Midbrain (tissue), 1 donor: ENCODE measurements at places on chromosomes 2 and 18.
A peak's percentile ranks its signal among the peaks of the same experiment; 100 is the strongest.

- no peak for DNase-seq
Observed at GRCh38 chr2:43798300-43798699, 24.5 kb downstream of the DYNC2LI1 start.

- DNase-seq = no peak
Observed at GRCh38 chr2:232027530-232027929, 66.0 kb downstream of the DIS3L2 start.

DNA sequence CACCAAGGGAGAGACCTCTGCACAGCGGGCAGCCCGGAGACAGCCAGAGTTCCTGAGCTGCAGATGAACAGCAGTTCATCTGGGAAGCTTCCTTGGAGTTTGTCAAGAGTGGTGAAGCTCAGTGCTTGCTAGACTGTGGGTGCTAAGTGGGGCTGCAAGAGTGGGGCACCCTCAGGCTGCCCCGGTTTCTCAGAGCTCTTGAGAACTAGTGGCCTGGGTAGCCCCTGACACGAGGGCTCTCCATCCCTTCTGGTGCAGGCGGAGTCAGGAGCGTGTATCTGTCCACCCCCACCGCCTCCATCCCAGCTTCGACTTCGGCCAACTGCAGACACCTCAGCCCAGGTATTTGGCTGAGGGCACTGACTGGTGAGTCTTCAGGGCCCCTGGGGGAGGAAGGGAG, 222.0 kb downstream of the LOXHD1 start:
- no peak for DNase-seq

- no peak for DNase-seq
Observed at GRCh38 chr2:138279871-138280270, 221.7 kb upstream of the SPOPL start.

DNA sequence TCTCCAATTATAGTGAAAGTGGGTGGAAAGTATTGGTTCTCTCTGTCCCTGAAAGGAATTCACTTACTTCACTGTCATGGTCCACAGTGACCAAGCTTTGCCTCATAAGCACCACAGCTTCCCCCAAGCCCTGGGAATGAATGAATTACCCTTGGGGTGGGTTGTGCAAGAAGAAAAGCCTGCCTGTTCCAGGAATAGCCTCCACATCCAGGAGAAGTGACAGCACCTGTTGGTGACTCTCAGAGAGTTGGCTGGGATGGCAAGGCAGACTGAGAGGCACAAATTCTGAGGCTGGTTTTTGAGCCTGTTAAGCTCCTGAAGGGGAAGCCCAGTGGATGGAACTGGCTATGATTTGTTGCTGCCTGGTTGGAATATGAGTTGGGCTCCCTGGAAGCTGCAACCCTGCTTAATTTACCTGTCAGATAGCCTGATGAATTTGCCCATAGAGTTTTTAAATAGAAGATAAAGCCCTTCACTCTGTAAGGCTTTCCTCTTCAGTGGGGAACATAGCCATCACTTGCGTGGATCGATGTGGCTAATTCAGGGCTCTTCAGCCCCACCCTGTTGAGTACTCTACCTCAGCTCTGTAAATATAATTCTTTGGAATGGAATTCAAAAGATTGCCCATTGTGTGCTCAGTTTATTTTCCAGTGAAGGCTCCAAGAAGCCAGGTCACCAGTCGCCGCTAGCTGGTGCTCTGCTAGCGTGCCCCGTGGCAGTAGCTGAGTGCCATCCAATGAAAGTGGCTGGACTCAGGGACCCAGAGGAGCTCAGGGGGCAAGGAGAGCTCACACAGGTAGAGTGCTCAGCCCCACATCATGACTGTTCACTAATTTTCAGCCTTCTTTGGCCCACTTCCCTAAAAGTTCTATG, 479.3 kb downstream of the IRS1 start:
- no peak for DNase-seq

- DNase-seq = no peak
Observed at GRCh38 chr2:135984199-135985017, 1.0 kb downstream of the DARS1 start.

- no peak for DNase-seq
Observed at GRCh38 chr2:239169311-239170048, 231.3 kb downstream of the HDAC4 start.

GRCh38 chr18:27135504-27136207, 49.5 kb downstream of the CHST9 start:
- no peak for DNase-seq

DNA sequence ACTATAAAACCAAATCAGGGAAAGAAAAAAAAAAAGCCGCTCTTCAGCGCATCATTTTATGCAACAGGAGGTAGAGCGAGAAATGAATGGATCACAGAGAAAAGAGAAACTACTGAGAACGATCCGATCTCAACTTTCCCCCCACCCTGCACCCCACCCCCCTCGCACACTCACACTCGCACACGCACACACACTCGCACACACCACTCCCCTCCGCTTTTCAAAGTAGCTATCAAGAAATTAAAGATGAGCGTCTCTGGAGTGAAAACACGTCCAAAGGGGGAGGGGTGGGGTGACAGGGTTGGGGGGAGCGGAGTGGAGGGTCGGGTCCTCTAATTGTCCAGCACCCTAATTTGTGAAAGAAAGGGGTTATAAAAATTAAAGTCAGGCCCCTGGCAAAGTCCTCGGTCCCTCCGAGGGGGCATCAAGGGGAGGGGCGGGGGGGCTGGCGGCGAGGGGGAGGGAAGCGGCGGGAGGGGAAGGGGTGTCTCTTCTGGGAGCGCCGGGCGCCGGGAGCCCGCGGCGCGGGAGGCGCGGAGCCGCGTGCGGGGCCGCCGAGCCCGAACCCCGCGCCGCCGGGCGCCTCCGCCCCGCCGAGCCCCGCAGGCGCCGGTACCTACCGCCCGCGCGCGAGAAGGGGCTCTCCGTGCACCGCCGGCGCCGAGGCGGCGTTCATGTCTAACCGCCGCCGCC, 428 bp downstream of the TCF4 start:
- peak; percentile 64 for DNase-seq

GRCh38 chr2:21039979-21040467, 3.9 kb downstream of the APOB start:
- no peak for DNase-seq

- no peak for DNase-seq
Observed at GRCh38 chr2:46787364-46787763, 128.2 kb downstream of the MCFD2 start.

- no peak for DNase-seq
Observed at GRCh38 chr2:121479882-121480522, 50.7 kb upstream of the RNU4ATAC start.

DNA sequence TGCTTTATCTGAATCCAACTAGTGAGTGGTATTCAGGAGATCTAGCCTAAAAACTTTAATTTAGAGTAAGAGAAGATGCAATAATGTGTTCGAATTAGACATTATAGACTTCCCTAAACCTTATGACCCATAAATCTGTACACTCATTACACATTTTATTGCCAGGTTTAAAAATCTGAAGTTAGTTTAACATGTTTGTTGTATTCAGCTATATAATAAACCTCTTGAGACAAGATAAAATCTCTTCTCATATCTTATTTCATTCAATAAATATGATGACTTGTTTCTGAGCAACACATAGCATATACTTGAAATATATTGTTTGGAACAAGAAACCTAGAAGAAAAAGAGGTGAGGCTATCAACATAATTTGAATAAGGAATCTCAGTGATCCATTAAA, 150.7 kb downstream of the CDH7 start:
- DNase-seq = no peak

DNA sequence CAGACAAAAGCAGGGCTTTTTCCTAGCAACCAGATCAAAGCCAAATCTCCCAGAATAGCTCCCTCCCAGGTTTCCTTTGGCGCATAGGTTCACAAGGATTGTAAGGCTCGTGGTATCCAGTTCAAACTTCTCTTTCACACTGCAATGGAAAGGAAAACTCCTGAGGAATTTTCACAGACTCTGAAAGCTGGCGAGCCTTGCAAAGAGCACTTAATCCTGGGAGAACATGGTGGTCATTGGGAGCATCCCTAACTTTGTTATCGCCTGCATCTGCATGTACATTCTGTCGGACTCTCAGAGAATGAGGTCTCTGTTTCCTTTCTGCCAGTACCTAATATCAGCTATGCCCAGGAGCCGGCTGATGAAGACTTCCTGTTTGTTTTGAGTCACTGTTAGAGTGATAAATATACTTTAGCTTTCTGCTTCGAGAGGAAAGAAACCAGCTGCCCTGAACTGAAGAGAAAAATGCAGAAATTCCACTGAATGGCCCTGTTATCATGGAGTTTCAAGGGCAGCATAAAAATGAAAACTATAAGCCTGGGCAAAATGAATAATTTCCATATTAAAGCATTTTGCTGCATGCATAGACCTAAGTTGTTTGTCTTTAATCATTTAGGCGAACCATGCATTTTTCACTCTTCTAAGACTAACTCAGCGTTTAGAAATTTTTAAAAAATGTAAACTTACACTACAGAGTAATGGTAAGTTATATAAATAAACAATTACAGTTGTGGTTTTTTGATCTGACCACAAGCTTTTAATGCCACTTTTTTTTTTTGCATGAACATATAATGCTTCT, 76.4 kb upstream of the ZEB2 start:
- DNase-seq = peak; percentile 25

GRCh38 chr2:105690566-105690965, 54.1 kb upstream of the NCK2 start:
- DNase-seq = no peak

DNA sequence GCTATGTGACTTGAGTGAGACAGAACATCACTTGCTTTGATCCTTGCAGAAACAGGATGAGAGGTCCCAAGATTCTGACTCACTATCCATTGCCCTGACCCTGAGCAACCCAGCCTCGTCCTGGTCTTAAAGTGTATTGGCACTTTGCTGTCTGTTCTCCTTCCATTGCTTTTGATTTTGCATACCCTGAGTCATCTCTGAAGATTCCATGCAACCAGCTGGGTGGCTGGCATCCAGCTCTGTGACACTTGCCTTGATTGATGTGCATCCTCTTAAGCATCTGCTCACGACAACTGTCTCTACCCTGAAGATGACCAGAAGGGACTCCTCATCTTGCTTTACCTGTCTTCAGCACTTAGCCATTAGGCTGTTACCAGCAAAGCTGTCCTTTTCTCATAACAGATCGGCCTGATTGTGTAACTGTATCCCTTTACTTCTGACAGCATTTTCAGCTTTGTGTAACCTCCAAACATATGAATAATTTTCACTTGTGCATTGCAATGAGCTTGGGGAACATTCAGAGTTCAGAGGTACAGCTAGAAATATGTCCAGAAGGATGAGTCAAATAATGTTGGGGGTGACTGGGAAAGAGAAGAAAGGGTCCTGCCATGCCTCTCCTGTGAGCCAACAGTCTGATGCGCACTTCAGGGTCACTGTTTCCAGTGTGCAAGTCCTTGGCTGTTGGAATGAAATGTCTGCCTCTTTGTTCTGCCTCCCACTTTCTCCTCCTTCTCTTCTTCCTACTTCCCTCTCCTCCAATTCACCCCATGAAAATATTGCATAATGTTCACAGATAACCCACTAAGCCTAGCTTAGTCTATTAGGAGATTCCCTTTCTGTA, 249.7 kb upstream of the OSR1 start:
- DNase-seq = no peak

DNA sequence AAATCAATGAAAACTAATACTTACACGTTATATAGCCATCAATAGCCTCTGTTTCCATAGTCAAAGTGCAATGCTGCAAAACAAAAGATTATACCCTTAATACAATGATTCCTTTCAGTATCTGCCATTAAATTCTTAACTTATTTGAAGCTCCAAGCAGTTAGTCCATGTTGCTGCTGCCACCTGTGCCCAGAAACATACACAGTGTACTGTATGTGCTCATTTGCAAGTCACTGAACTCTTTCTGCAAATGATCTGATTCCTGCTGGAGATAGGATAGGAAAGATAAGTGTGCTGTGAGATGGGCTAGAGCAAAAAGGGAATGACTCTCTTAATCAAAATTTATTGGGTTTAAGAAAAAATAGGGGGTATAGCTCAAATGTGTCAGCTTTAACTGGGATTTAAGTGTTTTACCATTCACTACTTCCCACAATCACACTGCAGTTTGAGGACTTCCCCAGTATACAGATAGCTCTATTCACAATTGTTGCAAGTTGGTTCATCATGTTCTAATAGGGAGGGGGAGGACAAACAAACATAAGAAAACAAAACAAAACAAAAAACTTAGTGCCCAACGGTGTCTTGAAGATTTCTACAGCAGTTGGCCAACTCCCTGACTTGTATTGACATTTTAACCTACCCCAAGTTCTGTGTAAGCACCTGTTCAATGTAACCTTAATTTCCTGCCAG, 2.7 kb downstream of the IKZF2 start:
- DNase-seq = peak; percentile 58

DNA sequence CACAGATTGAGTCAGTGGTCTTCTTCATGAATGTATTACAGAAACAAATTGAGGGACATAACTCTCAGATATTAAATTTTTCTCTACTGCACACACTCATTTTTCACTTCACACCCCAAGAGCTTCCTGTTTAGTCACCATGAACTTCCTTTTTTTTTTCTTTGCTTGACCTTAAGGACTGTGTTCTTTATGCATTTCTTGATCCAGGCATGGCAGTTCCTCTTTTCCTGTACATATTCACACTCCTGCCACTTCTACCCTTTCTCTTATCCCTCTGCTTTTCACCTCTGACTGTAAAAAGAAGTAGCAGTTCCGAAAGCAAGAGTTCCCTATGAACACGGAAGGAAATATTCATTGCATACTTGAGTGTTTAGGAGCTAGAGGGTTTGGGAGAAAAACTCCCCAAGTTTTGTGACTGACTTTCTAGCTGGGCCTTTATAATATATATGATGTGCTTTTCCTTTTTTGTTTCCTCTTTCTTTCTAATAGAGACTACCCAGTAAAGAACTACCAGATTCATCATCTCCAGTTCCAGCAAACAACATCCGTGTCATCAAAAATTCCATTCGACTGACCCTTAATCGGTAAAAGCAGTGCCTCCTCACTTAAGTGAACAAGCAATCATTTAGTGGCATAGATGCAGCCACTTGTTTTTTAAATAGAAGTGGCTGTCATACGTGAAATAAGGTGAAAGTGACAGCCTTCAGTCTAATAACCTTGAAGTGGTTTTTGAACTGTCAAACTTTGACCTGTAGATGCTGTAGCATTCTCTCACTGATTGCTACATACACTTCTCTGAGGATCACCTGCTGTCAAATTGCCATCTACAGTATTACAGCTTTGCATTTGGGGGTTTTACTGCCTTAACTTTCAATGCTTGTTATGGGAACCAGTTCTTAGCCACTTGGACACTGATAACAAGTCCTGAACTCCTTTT, 40.8 kb downstream of the PAPOLG start:
- DNase-seq = peak; percentile 6

- DNase-seq = no peak
Observed at GRCh38 chr2:12057436-12058166, 311.2 kb downstream of the LPIN1 start.

- DNase-seq = no peak
Observed at GRCh38 chr2:74522516-74522915, 3.5 kb downstream of the DQX1 start.
